CD4-positive, alpha-beta T cell (primary cell): ENCODE measurements at places on chromosomes 2 and 18. TPM values are rescaled to one million over a fixed set of nuclear protein-coding genes. Genes with fewer than 3 reads are reported as not detected.

GRCh38 chr2:104863146-104863467, 9.2 kb downstream of the POU3F3 start:
- H3K27ac ChIP-seq, result no peak overlapping the region
- no peak for DNase-seq
- H3K4me1 ChIP-seq, result no peaks in the 10 kb centered on the region

DNA sequence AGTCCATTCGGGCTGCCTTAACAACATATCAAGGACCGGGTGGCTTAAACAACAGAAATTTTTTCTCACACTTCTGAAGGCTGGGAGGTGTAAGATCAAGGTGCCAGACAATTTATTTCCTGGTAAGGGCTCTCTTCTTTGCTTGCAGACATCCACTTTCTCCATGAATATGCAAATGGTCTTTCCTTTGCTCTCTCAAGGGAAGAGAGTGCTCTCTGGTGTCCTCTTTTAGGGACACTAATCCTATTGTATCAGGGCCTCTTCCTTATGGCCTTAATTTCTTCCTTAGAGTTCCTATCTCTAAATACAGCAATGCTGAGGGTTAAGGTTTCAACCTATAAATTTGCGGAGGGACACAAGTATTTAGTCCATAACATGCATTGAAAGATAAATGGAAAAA, 770.8 kb downstream of the DSC3 start:
- no peak overlapping the region for H3K4me3 ChIP-seq
- no peaks in the 10 kb centered on the region for H3K27me3 ChIP-seq
- no peaks in the 10 kb centered on the region for H3K4me1 ChIP-seq
- H3K36me3 ChIP-seq, result no peaks in the 10 kb centered on the region
- no peak overlapping the region for H3K27ac ChIP-seq

GRCh38 chr18:40532046-40532445, 1423.0 kb upstream of the PIK3C3 start:
- no peaks in the 10 kb centered on the region for H3K4me1 ChIP-seq
- no peak overlapping the region for H3K4me3 ChIP-seq
- DNase-seq, result no peak

DNA sequence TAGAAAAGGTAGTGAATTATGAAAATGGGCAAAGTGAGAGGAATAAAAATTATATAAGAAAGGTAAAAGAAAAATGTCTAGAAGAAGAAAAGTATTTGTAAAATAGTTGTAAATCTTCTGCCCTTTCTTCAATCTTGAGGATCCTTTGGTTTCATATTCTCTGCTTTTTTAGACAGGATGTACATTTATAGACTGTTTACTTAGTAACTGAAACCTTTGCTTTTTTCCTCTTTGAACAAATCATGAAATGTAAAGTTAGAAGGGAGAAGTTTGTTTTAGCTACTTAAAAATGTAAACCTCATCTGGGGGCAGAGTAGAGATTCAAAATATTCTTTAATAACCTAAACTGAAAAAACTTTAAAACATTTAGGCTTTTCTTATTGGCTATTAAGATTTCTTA, 150.4 kb upstream of the ITGA4 start:
- H3K36me3 ChIP-seq, result no peaks in the 10 kb centered on the region
- H3K4me1 ChIP-seq, result peaks cover 39% of the 10 kb centered on the region
- peak overlapping the region; percentile 6 for H3K4me3 ChIP-seq
- peak; percentile 45 for DNase-seq
- no peaks in the 10 kb centered on the region for H3K27me3 ChIP-seq

DNA sequence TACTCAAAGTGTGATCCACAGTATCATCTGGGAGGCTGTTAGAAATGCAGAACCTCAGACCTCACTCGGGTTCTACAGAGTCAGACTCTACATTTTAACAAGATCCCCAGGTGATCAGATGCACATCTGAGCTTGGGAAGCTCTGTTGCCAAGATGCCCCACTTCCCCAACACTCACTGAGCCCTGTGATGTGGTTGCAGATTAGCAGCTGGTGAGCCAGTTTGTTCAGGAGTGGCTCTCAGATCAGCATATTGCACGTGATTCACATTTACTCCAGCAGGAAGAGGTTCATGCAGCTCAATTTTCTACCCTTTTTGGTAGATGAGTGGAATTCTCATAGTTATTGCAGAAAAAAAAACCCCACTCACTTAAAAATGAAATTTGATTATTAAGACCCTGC, 96.4 kb downstream of the VIT start:
- peaks cover 2% of the 10 kb centered on the region for H3K4me1 ChIP-seq
- no peaks in the 10 kb centered on the region for H3K27me3 ChIP-seq
- DNase-seq, result no peak

The CCDC150 gene
- total RNA-seq, result 0.75 TPM

The NAT8 gene
- total RNA-seq, result not detected

The PROKR1 gene
- total RNA-seq, result not detected

GRCh38 chr2:23591111-23591510, 206.1 kb downstream of the KLHL29 start:
- no peaks in the 10 kb centered on the region for H3K27me3 ChIP-seq
- no peak overlapping the region for H3K4me3 ChIP-seq
- no peaks in the 10 kb centered on the region for H3K36me3 ChIP-seq
- DNase-seq, result no peak
- no peaks in the 10 kb centered on the region for H3K4me1 ChIP-seq
